ENCODE measurements at places on chromosomes 12 and 14.

- no peak for DNase-seq
Observed at GRCh38 chr12:12453635-12454034, 96.8 kb downstream of the BORCS5 start.

DNA sequence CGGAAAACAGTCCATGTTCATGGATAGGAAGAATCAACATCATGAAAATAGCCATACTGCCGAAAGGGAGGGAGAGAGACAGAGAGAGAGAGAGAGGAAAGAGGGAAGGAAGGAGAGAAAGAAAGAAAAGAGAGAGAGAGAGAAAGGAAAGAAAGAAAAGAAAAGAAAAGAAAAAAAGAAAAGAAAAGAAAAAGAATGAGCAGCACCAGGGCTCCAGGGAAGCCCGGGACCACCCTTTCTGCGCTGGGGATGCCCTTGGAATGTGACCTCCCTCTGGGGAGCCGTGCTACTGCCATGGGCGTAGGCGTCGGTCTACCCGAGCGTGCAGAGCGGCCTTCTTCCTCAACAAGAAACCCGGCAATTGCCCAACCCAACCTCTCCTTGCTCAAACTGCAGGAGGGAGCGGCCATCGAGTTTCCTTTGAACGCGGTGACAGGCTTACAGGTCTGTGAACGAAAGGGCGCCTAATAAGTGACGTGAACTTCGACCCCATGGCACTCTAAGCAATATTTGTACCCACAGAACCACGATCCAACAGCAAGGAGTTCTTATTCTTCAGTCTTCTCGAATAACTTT is 16.9 kb downstream of the OR6S1 start:
- no peak for DNase-seq

- no peak for DNase-seq
Observed at GRCh38 chr14:54465654-54466053, 23.1 kb downstream of the GMFB start.

- no peak for DNase-seq
Observed at GRCh38 chr12:24888813-24889212, 60.1 kb downstream of the BCAT1 start.

DNA sequence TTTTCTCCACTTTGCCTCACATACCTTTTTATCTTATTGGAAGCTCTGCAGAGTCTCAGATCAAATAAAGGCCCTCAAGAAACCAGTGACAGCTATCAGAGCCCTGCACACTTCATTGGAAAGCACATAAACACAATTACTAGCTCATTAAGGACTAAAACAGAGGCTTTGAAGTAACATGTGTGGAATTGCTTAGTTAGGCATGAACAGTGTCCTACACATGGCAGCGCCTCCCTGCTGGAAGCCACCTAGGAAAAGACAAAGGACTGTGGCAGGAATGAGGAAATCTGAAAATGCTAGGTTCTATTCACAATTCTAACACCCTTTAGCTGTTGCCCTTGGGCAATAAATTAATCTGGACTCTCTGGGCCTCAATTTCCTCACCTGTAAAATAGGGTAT is 89.4 kb downstream of the SUDS3 start:
- no peak for DNase-seq

DNA sequence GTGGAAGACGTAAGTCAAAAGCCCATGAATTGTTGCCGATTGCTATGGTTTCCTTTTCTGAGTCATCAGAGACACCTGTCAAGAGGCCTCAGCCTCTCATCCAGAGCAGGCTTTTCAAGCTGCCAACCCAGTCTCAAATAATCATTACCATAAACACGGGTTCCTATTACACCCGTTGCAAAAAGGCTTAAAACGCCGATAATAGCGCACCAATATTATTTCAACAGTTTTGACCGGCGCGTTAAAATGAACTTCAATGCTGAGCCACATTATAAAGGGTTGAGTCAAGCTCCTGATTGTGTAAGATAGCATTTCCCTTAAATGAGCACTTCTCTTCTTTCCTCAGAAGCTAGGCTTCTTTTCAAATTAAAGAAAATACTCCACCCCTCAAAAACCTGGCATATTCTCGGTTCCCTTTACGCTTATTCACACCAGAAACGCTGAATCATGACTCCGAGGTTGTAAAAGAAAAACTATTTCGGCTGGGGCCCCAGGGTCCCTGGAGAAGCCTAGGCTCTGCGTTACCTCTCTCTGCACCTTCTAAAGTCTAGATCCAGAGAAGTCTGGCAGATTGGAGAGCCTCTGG is 1.4 kb downstream of the TMTC1 start:
- no peak for DNase-seq

- peak; percentile 50 for DNase-seq
Observed at GRCh38 chr12:106871477-106871876, 84.2 kb upstream of the TMEM263 start.

DNA sequence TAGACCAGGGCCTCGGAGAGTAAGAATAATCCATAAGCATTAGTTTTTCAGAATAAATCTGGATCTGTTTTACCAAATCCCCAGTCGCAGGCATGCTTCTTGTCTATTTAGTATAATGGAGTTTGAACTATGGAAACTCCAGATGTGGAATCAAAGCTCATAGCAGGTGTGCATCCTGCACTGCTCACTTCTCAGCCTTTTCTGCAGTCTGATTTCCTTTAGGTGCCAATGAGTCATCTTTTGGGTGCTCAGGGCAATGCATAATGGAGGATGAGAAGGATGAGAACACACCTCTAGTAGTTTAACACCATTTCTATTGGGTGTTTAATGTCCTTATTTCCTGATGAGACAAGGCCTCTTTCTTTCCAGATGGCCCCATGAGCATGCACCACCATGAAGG is 961.2 kb downstream of the TMEM121 start:
- no peak for DNase-seq

DNA sequence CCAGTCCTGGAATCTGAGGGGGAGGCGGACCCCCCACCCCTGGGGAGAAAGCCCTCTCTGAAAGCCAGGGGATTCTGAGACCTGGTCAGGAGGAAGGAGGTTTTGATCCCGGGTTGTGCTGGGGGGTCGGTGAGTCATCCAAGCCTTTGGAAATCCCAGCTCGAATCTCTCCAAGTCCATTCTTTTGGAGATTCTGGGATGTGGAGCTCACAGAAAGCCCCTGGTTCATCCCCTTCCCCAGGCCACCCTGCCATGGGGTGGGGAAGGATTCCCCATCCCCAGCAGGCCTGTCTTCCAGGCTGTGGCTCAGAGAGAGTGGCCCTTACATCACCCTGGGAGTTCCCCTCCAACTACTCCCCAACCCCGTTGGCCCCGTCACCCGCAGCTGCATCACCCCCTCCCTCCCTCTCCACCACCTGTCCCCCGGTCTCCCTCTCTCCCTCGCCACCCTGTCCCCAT is 14.3 kb downstream of the EXOC3L4 start:
- DNase-seq = no peak

DNA sequence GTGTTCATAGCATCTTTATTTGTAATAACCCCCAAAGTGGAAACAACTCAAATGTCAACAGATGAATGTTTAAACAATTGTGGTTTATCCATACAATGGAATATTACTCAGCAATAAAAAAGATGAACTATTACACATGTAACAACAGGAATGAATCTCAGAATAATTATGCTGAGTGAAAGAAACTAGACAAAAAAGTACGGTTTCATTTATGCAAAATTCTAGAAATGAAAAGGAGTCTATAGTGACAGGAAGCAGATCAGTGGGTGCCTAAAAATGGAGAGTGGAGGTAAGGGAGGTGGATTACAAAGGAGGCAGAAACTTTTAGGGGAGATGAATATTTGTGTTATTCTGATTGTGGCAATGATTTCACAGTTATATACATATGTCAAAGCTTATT is 4.8 kb downstream of the PRKCH start:
- no peak for DNase-seq

DNA sequence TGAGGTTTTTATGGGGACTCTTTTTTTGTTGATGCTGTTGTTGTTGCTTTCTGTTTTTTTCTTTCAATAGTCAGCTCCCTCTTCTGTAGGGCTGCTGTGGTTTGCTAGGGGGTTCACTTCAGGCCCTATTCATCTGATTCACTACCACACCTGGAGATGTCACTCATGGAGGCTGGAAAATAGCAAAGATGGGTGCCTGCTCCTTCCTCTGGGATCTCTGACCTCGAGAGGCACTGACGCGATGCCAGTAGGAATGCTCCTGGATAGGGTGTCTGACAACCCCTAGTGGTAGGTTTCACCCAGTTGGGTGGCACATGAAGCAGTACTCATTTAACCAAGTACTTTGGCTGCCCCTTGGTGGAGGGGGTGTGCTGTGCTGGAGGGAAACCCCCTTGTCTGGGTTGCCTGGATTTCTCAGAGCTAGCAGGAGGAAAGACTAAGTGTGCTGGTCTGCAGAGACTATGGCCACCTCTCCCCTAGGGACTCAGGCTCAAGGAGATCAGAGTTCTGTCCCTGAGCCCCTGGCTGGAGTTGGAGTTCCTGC is 745.5 kb downstream of the TMTC2 start:
- DNase-seq = no peak

DNA sequence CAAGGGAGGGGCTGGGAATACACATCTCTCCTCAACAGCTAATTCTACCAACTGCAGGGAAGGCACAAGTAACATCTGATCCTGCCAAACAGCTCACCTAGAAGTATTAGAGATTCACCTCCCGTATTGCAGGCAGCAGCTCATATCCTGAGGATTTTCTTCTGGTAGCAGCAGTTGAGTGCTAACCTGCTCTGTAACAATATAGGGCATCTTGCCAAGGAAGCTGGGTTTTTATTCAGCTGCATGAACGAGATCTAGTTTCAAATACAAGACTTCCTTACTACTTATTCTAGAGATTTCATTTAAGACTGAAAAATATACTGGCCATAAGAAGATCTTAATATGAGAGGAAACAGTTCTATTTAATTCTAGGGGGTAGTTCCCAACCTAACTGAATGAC is 261.4 kb upstream of the USP15 start:
- no peak for DNase-seq

DNA sequence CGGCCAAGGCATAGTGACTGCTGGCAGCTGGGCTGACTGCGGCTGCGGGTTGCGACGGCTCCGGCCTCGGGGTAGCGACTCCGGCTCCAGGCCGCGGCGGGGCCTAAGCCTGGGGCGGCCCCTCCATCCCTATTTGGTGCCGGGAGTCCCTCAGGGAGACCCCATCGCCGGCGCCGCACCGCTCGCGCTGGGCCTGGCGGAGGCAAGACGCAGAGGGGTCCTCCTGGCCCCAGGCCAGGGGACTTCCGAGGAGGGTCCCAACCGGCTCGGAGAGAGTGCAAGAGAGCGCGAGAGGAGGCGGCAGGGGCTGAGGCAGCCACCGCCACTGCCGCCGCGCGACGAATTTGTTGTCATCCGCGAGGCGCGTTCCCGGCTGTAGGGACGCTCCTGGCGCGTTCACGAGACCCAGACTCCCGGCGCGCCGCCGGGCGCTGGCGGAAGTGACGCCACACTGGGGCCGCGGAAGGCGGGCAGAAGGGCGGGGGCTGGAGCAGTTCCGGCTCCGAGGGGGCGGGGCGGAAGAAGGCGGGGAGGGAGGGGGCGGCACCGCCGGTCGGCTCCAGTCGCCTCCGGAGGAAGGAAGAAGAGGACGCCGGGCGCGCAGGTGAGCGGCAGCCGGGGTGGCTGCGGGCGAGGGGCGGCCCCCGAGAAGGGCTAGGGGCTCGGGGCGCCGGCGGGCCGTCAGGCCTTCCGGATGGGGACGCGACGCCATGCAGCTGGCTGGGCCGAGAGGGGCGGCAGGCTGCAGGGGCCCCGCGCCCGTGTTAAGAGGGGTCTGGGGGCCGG is at the start of the genes ATG2B and GSKIP:
Gene ATG2B, minus strand, starts transcription at position 377 of the 786 bp plus-strand sequence. Its CDS starts 365 bp downstream, at position 12.
Gene GSKIP, plus strand, starts transcription at position 562 of the 786 bp plus-strand sequence. CDS start 18,722 bp downstream, outside the sequence.
- DNase-seq = peak; percentile 81

DNA sequence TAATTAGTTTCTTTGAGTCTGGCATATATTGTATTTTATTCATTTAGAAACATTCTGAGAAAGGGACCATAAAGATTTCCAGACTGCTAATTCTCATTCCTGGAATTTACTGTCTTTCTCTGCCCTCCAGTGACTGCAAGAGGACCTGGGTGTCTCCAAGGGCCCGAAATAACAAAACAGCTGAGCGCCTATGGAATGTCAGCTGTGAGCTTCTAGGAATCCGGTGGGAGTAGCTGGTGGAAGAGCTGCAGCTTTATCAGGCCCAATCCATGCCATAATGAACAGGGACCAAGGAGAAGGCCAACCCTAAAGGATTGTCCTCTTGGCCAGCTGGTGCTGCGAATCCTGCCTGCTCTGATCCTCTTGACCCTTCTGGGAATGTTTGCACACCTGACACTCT is 31.9 kb downstream of the RDH12 start:
- DNase-seq = no peak

DNA sequence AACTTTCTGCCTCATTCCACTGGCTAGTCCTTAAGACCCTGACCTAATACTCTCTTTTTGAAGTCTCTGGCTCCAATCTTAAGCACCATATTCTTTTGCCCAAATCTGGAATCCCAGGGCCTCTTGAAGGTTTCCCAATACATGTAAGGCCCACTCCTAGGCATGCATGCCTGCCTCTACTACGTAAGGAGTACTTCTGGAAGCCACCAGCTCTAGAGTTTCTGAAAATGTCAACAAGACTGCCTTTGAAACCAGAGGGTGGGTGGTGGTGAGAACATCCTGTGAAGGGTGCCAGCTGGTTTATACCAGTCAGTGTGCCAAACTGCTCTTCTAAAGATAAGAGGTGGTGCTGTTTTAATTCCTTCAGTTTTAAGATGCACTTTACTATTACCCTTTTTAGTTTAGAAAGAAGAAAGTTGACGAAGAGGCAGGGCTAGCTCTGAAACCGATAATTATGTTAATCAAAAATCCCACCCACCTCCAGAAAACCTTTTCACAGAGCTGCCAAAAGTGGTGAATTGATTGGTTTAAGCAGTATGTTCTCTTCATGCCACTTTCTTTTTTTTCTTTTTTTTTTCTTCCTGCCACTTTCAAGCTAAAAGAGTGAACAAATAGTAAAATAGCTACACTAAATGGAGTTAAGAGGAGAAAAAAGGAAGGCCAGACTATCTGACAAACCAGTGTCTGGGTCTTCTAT is 8.7 kb upstream of the WDR89 start:
- no peak for DNase-seq

- no peak for DNase-seq
Observed at GRCh38 chr12:48980389-48980952, 2.3 kb downstream of the WNT1 start.

- DNase-seq = no peak
Observed at GRCh38 chr14:63712123-63712522, 15.7 kb downstream of the SGPP1 start.

DNA sequence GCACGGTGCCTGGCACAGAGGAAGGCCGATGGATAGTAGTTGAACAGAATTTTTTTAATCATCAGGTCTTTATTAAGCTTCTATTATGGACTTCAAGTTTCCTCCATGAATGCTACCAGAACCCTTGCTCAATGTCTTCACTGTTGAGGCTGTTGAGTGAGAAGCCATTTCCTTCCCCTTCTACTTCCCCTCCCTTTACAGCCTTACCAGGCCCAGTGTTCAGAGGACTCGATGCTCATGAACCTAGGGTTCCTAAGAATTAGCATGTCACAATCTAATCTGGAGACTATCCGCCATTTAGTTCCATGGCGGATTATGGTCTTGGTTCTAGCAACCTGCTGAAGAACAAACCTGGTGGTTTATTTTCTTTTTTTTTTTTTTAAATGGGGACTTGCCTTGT is 17.7 kb downstream of the ETV6 start:
- DNase-seq = no peak

DNA sequence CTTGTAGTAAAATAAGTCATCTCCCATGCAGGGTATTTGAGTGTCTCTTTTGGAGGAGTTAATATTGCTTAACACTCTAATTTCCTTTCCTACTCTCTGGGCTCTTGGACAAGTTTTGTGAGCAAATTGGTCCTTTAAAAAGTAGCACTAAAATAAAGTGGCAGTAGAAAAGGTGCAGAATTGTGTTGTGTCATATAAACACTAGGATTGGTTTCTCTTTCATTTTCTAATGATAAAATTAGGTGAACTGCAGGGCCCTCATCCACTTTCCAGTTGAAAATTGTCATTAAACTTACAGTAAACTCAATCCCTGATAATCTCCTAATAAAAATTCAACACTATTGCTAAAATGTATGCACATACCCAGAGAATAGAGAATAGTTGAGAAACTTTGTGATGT is 42.6 kb upstream of the REP15 start:
- DNase-seq = no peak

All from kidney capillary endothelial cell (primary cell).